NCI-H446 (cell line): ENCODE measurements at places on chromosomes 3 and 15.
A peak's percentile ranks its signal among the peaks of the same experiment; 100 is the strongest.

- DNase-seq: no peak
Measured at GRCh38 chr3:37813403-37813802, 48.3 kb upstream of the CTDSPL start.

DNA sequence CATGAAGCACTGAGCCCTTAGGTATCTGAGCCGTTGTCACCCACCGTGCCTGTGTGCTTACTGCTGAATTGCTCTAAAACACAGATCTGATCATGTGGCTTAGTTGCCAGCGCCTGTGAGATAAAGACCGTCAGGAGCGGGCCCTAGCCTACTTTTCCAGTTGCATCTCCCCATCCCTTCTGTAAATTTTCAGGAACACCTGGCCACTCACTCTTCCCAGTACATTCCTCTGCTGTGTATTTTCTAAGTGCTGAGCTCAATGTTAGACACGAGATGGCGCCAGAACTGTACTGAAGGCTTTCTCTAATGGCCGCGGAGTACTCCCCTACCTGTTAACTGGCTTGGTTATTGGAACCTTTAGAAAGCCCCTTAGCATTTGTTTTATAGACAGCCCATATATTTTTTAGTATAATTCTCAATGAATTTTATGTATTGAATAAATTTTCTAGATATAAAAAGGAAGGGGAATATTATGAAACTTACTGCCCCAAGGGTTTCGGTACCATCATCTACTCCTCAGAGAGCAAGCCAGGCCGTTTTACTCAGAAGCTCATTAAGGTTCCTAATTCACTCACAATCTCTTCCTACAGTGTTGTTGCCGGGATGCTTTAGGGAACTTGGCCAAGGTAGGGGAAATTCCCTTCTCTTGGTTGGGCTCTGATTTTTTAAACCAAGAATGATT, 16.7 kb upstream of the WNT7A start:
- DNase-seq: peak; percentile 21

DNA sequence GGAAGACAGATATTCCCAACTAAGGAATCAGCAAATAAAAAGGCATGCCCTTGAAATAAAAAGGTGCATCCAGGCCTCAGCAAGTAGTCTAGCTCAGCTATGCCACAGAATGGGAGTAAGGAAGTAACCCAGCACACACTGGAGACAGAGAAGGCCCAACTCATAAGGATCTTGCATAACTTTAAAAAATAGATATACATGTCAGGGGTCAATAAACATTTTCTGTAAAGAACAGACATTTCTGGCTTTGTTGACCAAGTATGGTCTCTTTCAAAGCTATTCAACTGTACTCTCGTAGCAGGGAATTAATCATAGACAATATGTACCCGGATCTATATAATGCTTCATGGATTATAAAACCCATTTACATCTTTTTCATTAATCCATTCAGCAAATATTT, 449.3 kb downstream of the TAFA4 start:
- DNase-seq: no peak

DNA sequence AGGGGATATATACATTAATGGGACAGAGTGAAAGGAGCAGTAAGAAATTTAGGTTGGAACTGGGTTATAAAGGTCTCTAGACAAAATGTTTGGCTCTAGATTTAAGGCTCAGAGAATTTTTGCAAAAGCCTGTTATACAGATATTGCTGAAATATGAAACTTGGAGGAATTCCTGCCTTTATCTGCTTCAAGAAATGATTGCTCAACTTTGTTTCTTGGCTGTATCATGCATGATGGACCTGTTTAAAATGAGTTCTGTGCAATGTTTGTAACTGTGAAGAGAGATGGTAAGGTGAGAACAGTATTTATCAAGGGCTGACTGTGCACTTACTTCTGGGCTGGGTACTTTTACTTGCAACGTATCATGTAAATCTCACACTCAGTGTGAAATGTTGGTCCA, 3.3 kb downstream of the CRYBG3 start:
- no peak for DNase-seq

DNA sequence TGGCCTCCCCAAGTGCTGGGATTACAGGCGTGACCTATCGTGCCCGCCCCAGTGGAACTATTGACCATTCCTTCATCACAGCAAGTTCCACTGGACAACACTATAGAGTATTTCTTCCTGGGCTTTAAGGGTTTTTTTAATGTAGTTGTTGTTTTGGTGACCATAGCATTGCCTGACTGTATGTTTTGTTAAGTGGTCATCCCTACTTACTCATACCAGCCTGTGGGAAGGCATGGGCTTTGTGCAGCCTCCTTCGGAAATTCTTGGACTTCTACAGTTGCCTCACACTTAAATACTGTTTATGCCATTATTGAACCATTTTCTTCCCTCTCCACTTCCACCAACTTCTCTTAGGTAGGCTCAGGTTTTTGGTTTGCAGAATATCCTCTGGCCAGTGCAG, 19.9 kb upstream of the ALPK3 start:
- no peak for DNase-seq

DNA sequence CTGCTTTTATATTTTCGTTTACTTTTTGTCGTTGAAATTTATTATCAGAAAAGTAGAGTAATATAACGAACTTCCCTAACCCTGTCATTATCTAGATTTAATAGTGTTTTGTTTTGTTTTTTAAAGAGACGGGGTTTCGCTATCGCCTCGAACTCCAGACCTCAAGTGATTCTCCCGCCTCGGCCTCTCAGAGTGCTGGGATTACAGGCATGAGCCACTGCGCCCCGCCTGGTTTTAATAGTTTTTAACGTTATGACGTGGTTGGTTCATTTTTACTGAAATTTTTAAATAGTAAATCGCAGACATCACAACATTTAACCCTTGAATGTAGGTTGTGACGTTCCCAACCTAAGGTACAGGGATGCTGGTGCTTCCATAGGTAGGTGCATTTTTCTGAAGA, 1.0 kb downstream of the NGRN start:
- DNase-seq: no peak

DNA sequence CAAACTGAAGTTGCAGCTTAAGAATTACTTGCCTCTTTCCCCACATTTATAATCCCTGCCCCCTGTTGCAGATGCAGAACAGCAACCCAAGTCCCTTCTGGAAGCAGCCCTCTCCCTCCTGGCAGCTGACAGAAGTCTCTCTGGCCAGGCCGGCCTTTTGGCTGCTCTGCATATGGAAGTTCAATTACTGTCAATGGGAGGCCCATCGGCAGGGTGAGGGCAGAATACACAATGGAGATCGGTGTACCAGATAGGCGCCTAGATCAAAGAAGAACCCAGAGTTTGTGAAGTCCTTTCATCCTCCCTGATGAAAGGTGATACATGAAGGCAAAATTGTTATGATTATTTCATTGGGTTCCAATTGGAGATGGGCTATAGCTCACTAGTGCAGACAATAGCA, 327.9 kb upstream of the CTNNB1 start:
- DNase-seq: no peak

DNA sequence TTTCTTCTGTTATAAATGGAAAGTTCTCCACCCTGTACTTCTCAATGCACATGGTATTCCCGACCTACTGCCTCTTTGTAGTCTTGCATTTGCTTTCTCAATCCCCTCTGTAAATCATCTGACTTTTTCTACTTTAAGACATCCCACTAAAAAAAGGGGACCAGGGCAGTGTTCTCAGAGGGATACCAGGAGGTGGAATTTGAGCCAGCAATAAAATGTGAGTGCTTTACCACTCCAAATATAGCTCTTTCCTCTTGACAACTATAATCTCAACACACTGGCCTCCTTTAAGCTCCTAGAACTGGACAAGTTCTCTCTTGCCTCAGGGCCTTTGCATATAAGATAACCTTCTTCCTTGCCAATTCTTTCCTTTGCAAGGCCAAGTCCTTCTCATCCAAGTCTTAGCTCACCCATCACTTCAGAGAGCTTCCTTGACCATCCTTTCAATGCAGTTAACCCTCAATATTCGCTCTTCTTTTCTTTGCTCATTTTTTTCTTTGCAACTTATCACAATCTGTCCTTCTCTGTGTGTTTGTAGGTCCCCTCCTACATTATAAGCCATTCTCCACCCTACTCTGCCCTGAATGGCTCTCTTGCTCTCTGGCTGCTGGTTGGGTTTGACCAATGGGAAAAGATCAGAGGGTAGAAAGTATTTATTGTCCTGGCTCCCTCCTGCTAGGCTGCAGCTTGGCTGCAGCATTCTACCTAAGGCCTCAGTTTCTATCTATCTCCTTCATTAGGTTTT, 93.4 kb downstream of the PRICKLE2 start:
- DNase-seq: no peak

- DNase-seq: no peak
Measured at GRCh38 chr3:53081318-53081717, 35.4 kb upstream of the SFMBT1 start.

DNA sequence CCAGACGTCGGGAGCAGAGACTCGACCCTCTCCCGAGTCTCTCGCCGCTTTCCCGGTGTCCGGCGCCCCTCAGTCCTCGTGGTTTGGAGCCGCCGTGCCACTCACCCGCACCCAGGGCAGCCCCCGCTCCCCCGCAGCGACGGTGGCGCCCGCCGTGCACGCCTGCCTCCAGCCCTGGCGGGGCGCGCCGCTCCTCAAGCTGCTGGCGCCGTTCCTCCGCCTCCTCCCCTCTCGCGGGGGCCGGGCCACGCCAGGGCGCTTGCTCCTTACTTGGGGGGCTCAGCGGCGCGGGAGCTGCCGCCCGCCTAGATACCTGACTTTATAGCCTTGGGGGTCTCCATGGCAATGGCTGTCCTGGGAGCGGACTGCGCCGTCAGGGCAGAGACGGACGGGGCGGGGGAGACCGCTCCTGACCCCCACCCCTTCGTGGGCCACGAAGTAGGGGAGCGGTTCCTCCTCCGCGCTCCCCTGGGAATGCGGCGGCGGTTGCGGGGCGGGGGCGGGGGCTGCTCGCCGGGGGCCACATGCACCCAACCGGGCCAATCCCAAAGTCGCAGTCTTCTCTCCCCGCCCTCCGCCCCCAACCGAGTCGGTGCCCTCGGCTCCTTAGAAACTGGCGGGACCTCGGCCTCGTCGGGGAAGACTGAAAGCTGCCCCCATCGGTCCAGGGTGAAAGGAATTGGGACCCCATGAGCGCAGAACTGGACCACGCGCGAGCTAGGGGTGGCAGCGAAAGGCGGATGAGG, at the start of gene ANKRD63:
ANKRD63 (minus strand) TSS at position 196 of the 746 bp plus-strand sequence. CDS start 478 bp downstream, outside the sequence.
- no peak for DNase-seq

GRCh38 chr3:152113992-152114651, 154.6 kb upstream of the MBNL1 start:
- no peak for DNase-seq
